ENCODE measurements at places on chromosomes 7 and 10.
A peak's percentile ranks its signal among the peaks of the same experiment; 100 is the strongest.

DNA sequence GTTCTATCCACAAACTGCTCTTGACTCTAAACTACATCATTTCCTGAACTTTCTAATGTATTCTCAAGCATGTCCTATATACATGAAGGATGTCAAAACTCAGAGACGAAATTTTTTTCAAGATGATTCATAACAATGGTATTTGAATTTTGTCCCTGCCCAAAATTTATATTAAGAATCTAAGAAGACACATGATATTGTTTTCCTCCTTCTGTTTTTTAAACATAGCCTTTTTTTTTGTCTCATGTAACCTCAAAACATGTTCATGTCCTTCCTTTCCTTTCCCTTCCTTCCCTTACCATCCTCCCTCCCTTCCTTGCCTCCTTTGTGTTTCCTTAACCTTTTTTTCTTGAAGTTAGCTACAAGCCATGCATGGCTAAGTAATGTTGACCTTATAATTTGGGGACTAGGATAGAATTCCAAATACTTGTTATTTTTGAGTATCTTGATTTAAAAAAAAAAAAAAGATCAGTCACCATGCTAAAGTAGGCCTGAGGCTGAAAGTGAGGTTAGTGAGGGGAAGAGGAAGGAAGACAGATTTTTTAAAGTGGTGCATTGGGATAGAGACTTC lies 163.0 kb downstream of the SUGCT start:
- DNase-seq: no peak

GRCh38 chr10:126405239-126405775 lies 17.0 kb upstream of the ADAM12 start:
- DNase-seq: no peak

DNA sequence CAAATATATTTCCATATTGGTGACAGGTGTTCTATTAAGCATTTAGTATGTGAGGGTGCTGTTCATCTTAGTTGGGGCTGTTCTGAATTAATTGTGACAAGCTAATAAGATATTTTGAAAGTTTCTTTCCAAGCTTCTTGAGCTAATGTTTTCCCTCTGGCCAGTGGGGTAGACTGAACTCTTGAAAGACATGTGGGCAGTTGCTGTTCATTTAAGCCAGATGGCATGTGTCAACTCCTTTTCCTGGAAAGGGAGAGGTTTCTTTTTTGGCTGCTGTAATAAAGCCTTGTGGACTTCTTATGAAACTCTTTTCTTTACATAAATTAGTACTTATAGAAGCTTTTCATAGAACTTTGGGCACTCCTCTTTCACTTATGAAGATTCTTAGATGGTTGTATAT lies 21.7 kb downstream of the RAB18 start:
- no peak for DNase-seq

GRCh38 chr10:85849315-85849714 lies 517.3 kb downstream of the GRID1 start:
- no peak for DNase-seq

DNA sequence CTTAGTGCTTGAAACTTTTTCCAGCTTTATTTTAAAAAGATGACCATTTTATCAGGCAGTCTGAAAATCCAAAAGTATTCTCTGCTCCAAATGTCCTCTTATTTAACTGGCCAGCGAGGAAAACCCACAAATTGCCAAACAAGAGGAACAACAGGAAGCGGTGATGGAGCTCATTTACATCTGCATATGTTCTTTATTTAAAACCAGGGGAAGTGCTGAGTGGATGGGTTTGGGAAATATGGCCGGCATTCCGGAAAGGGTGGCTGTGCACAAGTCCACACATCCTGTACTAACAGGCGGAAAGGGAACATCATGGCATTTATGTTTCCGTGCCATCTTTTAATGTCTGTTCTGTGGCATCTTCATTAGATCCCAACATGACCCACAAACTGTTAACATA lies 974.5 kb downstream of the LRMDA start:
- no peak for DNase-seq

DNA sequence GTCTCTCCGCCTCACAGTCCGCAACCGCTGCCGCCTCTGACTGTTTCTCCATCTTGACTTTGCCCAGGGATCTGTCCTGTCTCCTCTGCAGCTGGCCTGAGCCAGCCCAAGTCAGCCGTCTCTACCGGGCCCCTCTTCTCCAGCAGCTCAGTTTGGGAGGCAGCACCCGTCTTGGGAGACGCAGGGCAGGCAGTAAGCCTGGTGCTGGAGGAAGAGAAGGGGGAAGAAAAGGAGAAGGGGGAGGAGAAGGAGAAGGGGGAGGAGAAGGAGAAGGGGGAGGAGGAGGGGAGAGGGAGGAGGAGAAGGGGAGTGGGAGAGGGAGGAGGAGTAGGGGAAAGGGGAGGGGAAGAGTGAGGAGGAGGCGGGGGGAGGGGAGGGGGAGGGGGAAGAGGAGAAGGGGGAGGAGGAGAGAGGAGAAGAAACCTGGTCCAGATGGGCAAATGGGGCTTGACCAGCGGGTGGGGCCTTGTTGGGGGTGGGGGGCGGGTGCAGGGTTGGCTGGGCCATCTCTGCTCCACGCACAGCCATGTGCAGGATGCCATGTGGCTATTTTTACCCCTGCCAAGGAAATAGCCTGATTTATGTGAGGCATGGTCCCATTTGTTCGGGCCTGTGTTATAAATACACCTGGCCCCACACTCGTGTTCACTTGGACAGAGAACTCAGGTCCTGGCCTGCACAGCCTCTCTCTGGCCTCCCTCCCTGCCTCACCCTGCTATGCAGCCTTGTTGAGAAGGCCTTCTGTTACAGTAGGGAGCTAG lies 35.9 kb upstream of the FZD9 start:
- DNase-seq: peak; percentile 32

DNA sequence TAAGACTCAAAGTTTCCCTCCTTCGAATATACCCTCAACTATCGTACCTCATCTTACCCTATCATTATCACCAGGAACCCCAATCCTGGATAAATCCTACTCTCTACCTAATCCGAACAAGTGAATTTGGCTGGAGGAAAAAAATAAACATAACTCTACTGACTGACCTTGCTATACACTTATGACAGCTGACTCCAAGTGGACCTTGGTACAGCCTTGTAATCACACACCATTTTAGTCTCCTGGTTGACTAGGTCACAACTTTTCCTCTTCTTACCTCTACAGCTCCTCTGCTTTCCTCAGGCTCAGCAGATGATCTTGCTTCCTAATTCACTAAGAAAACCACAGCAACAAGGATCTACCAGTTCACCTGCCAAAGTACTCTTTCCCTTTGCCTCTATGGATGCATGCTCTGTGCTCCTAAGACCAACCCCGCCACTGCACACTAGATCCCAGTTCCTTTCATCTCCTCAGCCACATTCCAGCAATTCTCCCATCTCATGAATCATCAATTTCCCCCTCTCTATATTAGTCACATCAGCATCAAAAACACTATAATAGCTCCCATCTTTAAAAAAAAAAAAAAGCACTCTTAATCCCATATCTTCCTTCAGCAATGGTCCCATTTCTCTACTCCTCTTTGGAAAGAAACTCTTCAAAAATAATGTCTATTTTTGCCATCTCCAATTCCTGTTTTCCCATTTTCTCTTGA lies 35.5 kb downstream of the COA1 start:
- no peak for DNase-seq

DNA sequence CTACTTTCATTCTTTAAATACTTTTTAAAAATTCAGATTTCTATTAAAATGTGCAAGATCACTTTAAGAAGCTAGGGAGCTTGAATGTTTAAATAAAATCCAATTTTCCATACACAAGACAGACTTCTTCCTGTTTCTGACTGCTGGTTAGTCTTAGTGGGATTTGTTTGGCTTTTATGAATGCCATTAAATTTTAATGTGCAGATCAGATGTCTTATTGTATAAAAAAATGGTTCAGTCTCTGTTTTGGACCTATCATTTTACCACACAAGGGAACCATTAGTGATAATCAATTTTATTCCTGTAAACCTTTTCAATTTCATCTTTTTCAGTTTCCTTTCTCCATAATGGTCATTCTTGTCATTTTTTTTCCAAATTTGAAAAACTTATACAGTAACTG lies 63.2 kb downstream of the VCL start:
- DNase-seq: no peak

DNA sequence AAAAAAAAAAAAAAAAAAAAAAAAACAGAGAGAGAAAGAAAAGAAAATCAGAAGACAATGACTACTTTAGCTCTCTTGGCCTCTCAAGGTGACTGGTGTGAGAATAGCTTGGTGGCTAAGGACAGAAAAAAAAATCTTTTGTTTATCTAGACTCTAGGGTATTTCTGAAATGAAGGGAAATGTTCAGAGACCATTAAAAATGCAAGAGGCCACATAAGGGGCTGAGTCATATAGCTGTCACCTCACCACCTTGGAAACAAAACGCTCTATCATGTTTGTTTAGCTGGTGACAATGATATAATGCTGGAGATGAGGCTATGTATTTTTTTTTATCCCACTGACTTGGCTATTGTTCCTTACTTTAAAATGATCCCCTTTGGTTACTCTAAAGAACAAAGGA lies 287.0 kb upstream of the CDC14C start:
- no peak for DNase-seq

DNA sequence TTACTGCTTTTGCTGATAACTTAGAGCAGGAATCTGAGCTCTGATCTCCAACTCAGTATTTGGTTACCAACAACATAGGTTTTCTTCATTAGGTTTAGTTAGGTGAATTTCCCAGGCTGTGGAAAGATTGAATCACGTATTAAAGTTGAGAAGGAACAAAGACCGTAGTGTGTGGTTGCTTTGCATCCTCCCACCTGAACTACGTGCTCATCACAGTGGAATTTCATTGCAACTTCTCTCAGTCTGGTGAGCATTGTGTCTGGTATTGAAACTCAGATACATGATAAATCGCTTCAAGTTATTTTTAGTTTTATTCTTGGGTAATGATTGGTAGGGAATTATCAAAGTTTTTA lies 139.4 kb upstream of the AKR1E2 start:
- no peak for DNase-seq

DNA sequence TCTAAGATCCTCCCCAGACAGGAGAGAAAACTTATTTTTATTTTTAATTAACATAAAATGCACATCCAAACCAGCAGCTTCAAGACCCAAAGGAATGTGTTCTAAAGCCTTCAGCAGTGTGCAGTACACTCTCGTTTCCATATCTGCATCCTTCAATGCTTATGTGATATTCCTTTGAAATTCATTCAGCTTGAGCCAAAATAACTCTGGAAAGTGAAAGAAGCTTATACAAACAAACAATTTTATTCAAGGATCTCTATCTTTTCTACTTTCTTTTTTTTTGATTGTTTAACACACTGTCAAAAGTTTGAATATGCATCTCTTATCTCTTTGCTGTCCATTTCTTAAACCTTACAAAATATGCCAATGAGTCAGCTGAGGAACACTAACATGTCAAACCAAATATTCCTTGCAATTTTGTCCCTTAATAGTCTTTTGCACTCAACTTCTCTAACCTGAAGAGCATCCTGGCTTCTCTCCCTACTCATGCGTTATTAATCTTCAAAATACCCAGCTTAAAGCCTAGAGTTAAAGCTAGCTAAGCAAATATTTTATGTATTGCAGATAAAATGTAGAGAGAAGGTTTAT lies 124.3 kb downstream of the THSD7A start:
- no peak for DNase-seq

DNA sequence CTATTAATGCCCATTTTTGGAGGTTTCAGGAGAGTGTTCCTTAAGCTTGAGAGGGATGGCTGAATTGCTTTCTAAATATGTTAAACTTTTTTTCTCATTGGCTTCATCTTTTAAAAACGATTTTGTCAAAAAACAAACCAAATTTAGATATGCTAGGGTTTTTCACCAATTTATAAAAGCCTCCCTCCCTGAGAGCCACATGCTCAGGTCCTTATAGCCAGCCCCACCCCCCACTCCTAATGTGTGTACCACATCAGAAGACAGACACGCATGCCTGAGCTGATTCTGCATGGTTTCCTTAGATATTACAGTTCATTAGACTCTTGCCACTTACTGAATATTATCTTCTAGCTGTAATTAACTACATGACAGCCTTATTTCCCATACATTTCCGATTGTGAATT lies 2.0 kb downstream of the CUL1 start:
- no peak for DNase-seq

GRCh38 chr7:24669971-24670591 lies 87.2 kb downstream of the GSDME start:
- DNase-seq: no peak

DNA sequence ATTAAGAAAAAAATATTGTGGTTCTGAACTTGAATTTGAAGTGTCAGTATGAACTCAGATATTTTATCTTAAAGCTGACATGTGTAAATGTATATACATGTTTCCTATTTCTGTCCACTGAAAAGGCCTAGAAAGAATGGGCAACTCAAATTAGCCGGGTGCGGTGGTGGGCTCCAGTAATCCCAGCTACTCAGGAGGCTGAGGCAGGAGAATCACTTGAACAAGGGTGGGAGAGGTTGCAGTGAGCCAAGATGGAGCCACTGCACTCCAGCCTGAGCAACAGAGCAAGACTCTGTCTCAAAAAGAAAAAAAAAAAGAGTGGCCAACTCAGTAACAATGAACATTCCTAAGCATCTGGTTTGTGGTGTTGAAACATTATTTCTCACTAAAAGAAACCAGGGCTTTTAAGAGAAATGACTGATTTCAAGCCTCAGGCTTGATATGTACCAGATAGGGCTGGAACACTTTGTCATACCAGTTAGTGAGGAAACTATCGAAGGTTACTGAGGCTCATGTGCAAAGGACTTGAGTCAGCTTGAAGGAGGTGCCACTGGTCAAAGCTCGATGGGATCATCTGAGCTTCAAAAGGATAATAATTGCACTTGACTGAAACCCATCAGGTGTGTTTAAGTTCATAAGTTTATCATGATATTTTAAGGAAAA lies 40.5 kb downstream of the AOAH start:
- DNase-seq: no peak

DNA sequence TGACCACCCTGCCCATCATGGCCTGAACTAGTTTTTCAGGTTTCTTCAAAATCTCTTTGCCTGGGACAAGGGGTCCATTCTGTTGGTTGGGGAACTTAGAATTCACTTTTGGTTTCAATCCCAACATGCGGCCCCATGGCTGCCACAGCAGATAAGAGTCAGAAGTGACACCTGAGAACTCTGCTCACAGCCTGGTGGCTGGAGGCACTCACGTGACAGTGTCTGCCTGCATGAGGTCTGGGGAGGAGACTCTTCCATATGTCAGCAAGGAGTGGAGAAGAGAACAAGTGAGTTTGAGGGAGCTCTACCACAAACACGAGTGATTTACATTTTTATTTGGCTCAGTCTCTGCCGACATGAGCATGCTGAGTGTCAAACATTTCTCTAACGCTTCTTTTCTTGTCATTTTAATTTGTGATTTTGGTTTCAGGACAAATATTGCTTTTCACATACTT lies 370.4 kb downstream of the TNS3 start:
- DNase-seq: no peak

All from cerebellar nuclear complex (tissue), 1 donor.